ENCODE measurements at places on chromosomes 3 and 15.

GRCh38 chr15:43270676-43271306 is 4.1 kb upstream of the TGM5 start:
- DNase-seq: no peak

DNA sequence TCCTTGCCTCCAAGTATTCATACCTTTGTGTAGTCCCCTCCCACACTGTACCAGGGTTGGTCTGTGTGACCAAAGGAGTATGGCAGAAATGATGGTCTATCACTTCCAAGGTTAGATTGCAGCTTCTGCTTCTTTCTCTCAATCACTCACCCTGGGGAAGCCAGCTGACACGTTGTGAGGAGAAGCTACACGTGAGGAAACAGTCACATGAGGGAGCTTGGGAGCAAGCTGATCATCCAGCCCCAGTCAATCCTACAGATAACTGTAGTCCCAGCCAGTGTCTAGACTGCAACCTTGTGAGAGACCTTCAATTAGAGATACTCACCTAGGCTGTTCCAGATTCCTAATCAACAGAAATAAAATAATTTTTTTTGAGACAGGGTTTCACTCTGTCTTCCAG is 6.2 kb upstream of the ZNF774 start:
- no peak for DNase-seq

GRCh38 chr3:5304789-5305683 is 117.5 kb downstream of the EDEM1 start:
- DNase-seq: no peak

DNA sequence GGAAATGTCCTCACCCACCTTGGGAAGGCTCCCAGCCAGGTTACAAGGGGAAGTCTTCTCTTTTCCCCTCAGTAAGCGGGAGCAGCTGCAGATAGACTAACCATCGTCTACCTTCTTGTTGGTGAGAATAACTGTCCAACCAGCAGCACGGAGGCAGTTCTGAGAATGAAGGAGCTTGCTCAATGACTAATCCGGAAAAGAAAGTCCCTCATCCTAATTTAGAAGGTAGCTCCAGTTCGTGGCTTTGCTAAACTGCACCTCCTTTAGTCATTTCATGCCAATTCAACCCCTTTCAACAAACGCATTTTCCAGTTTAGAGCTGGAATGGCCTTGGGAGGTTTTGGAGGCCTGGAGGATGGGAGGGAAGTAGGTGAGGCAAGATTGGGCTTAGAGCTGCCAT is 527.4 kb upstream of the PROK2 start:
- DNase-seq: no peak

DNA sequence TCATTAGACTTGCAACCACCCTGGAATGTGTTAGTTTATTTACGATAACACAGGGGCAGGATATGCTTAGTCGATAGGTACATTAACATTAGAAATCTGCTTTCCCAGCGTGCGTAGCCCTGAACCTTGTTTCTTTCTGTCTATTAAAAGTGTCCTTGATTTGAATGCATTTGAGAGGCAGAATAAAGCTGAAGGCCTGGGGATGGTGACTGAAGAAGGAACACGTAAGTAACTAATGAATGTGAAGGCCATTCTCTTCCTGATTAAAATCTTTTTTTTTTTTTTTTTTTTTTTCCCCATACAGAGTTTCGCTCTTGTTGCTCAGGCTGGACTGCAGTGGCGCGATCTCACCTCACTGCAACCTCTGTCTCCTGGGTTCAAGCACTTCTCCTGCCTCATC is 142.8 kb upstream of the CHRM5 start:
- no peak for DNase-seq

DNA sequence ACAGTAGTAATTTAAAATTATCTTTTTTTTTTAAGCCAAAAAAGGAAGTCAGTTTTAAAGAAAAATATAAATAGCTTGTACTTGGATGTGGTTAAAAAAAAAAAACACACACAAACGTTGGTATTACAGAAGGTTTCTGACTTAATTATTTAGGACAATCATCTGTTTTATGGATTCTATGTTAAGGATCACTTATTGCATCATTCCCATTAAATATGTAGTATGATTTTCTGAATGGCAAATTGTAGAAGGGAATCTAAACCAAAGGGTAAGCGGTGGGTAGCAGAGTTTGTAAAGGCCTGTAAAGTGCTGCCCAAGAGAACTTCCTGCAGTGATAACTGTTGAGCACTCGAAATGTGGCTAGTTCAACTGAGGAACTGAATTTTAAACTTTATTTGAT is 8.0 kb downstream of the SENP2 start:
- DNase-seq: no peak

DNA sequence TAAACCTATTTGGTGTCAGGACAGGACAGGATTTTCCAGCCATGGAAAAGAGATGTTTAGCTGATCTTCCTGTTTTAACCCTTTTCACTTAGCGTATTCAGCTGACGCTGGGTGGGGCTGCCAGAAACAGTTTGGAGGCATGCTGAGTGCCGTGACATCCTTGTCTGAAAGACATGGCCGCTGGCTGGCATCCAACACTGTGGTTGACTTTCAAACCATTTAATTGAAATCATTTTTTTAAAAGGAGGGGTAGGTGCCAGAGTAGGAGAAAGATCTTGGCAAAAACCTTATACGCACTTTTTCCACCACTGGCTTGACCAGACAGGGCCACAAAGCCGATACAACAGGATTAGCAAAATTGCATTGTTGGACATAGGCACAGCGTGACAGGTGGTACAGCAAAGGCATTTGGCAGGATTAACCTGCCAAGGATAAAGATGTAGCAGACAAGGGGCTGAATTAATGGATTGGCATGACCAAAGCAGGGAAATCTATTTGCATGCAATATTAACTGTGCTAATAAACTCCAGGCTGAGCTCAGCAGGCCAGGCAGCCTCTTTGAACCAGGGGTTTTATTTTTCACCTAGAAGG is 131.8 kb upstream of the TOPAZ1 start:
- no peak for DNase-seq

DNA sequence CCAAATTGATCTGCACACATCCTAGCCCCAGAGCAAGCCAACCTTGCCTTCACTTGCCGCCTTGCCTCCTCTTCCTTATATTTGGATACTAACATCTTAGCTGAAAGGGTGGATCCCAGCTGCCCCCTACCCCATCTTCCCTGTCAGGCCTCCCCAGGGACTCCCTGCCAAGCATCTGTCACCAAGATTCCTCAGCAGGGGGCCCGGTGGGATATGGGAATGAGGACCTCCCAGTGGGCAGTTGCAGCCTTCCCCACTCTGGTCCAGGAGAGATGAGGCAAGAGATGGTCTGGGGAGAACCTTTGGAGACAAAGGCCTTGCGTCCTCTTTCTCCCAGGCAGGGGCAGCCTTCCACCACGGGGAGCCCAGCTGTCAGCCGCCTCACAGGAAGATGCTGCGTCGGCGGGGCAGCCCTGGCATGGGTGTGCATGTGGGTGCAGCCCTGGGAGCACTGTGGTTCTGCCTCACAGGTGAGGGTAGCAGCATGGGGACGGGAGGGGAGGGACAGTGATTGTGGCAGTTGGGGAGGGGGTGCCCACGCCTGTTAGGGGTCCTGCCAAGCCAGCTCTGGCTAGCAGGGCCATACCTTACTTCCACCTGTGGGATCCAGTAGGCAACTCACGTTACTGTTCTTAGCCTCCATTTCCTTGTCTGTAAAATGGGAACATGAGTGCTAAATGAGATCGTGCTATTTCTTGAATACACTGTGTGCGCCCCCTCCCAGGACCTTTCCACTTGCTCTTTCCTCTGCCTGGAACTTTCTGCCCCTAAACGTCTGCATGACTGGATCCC is 15.3 kb downstream of the CD276 start:
- DNase-seq: no peak

GRCh38 chr3:68017069-68017468 is 362.7 kb upstream of the SUCLG2 start:
- DNase-seq: no peak

- DNase-seq: no peak
Measured at GRCh38 chr3:126116526-126116925, 32.6 kb upstream of the SLC41A3 start.

GRCh38 chr15:84804005-84804900 is 12.9 kb upstream of the ALPK3 start:
- DNase-seq: no peak

GRCh38 chr3:33547101-33547500 is 106.9 kb upstream of the UBP1 start:
- DNase-seq: no peak
